ENCODE measurements at places on chromosomes 12 and 14.

- no peak for DNase-seq
Observed at GRCh38 chr12:118783703-118784102, 197.6 kb upstream of the SRRM4 start.

GRCh38 chr12:111359231-111359913, 9.5 kb downstream of the PHETA1 start:
- DNase-seq = no peak

GRCh38 chr14:29861996-29862395, 65.7 kb downstream of the PRKD1 start:
- no peak for DNase-seq

- no peak for DNase-seq
Observed at GRCh38 chr12:3122841-3123678, 45.9 kb downstream of the TSPAN9 start.

- DNase-seq = no peak
Observed at GRCh38 chr12:38154096-38155019, 162.2 kb upstream of the ALG10B start.

- DNase-seq = no peak
Observed at GRCh38 chr12:75632442-75632841, 121.0 kb upstream of the KRR1 start.

DNA sequence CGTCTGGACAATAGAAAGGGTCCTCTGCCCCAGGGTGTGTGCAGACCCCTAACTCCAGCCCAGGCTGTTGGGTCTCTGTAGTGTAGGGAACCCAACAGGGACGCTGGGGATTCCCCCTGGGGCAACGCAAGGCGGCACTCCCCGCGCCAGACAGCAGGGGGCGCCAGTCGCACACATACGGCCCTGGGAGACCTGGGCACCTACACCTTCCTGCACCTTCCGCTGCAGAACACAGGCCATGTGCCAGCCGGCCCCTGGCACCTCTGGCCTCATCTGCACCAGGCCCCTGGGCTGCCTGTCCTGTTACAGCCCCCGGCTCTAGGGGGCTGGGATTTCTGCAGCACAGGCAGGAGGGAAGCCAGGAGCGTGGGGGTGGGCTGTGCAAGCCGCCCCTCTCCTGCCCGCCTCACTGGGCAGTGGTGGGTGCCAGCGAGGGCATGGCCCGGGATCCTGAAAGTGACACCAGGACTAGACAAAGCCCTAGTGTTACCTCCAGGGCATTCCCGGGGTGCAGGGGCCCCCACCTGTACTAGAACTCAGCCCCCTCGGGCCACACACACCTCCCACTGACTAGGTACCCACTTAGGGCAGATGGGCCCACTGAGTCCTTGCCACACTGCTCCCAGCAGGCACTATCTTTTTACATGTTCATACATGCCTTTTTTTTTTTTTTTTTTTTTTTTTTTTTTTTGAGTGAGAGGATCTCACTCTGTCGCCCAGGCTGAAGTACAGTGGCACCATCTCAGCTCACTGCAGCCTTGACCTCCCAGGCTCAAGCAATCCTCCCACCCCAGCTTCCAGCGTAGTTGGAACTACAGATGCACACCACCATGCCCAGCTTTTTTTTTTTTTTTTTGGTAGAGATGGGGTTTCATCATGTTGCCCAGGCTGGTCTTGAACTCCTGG, 37.5 kb downstream of the CCNK start:
- peak; percentile 40 for DNase-seq

- DNase-seq = peak; percentile 49
Observed at GRCh38 chr12:91274916-91275315, 92.3 kb upstream of the DCN start.

DNA sequence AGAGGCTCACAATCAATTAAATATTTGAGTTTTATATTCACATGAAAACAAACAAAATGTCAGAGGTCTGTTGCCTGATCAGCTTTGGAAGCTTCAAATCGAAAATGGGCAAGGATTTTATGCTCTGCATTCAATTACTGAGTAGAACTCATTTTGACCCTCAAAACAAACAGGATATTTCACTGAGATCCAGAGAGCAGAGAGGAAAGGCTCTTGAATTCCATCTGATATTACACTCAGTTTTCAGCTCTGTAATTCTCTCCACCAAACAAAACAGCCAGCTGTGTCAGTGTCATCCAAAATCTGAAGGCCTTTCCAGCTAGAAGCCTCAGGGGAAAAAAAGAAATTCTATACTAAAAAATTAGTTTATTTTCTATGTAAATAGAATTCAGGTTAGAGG, 128.6 kb upstream of the FLRT2 start:
- no peak for DNase-seq

Measured in H4 (cell line).